Aorta (tissue), 5 donors: ENCODE measurements at places on chromosomes 2 and 18. TPM values are rescaled to one million over a fixed set of nuclear protein-coding genes. Genes with fewer than 3 reads are reported as not detected.

DNA sequence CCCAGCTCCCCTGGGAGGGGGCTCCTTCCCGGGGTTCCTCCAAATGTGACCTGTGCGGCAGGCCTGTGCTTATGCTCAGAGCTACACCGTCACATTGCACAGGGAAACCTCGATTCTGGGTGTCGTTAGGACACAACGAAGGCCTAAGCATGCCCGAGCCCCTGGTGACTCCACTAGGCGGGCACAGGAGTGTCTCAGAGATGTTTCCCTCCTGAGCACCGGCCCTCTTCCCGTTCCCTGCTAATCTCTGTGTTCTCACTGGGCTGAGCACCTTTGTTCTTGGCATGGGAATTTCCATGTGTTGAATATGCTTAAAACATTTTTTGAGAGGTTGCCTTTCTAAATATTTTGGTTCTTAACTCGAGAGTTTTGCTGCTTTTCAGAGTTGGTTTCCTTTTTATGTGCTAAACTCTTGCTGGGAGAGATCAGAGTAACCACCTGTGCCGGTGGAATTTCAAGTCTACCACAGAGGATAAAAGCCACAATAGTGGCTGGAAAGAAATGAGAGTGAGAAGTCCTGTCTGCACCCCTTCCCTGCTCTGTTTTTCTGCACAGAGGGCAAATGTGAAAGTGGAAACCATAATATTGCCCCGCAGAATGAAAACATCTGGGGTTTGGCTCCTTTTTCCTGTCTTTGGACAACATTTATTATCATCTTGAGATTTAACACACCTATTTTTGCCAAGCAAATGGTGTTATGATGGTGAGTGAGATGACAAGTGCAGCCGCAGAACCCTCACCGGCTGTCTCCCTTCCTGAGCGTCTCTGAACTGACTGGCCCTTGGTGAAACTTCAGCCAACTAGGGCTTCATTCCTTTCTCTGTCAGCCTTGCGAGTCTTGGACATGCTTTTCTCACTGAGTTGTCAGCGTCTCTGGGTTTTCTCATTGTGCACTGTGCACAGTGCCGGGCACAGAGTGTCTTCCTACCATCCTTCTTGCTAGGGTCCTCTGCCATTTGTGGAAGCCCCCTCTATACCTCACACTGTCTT, 154.1 kb downstream of the VAPA start:
- DNase-seq = no peak

The EHD3 gene
- total RNA-seq = 28.8 TPM

DNA sequence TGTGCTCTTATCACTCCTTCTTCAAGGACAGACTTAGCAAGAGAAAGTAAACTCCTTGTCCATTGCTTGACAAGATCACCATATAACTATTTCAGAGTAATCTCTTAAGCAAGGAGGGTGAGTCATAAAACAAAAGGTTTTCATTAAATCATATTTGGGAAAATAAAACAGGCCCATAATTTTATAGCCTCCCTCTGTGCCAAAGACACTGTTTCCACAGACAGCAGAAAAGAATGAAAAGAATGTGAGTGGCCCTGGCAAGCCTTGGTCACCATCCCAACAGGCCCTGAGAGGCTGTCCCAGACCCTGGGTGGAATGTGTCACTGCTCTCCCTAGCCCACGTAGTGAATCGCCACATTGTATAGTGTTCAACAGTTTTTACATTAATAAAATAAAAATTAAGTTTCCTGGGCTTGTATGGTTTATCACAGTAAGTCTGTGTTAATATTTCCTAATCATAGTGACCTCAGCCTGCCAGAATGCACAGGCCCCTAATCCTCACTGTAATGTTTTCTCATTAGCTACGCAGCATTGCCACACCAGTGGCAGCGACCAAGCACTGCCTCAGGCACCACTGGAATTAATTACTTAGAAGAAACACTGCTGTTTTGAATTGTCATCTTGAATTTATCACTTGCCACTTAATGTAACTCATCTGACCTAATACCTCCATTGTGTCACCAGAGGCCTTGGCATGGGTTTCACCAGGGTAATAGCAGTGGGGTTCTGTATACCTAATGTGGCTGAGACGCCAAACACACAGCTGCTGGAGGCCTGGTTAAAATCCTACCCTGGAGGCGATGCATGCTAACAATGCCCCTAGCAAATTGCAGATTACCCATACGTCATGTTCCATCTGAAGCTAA, 401.9 kb downstream of the LNPK start:
- no peak for DNase-seq

- DNase-seq = no peak
These were observed 192.7 kb upstream of the ITGA4 start for GRCh38 chr2:181264441-181264840.

DNA sequence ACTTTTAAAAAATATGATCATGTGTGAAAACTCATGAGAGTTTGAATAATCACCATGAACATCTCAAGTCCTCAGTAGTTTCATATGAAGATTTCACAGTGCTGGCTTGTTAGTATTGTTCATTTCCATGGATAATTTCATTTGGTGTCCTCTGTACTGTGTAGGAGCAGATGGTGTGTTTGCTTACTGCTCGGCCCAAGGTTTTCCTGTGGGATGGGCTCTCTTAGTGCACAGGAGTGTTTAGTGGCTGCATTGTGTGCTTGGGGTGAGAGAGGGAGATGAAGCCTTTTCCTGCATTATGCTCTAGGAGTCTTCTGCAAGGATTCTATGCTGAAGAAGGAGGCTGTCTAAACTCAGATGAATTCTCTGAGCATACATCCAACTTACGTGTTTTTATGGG, 270.6 kb downstream of the SOCS6 start:
- no peak for DNase-seq
